IPS DF 19.7 (cell line): ENCODE measurements at places on chromosomes 5 and 9.

- DNase-seq = no peak
These were observed 93.4 kb downstream of the PIP5K1B start for GRCh38 chr9:68798423-68798822.

DNA sequence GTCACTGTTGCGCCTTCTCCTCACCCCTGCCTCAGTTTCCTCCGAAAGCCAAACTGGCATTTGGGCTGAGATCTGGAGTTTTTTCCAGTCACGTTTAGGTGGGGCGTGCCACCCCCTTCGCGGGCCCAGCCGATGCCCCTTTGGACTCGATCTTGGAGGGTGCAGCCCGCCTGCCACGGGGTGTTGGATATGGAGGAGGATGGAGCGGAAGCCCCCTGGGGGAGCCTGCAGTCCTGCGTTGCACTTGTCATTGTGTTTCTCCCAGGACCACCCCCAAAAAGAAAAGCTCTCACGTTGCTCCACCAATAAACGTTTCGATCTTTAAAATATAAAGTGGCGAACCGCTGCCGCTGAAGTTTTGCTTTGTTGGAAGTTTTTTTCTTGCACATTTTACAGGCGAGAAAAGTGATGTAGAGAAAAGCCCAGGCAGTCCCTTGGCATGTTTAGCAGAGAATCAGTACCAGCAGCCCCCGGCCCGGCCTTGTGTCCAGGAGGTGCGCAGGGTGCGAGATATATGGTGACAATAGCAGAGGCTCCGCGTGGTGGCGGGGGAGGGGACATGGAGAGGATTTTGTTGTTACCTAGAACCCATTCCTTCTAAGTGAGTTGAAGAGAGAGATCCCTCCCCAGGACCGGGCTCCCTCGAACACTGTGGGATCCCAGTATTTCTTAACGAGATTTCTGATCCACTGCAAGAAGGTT lies 681 bp downstream of the F2R start:
- DNase-seq = no peak

- DNase-seq = no peak
These were observed 112.5 kb downstream of the HMHB1 start for GRCh38 chr5:143924311-143924978.

DNA sequence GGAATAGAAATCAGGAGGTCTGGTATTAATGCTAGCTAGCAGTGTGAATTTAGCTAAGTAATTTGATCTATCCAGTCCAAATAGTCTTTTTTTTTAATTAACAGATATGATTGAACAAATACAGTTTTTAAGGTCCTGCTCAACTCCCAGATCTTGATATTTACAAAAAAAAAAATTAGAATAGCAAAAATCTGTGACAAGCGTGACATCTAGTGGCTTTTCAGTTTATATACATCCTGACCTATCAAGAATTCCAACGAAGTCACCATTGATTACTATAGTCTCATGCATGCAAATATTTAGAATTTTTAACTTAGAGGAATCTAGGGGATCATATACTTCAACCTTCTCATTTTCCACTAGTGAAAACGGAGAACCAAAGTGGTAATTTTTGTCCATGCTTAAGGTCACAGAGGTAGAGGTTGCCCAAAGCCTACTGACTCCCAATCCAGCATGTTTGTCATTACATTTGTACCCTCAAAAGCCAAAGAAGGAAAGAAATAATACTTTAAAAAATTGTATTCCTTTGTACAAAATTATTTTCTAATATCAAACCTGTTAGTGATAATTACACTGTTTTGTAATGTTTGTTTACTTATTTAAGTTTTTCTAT lies 17.6 kb upstream of the TARS1 start:
- DNase-seq = no peak

- no peak for DNase-seq
These were observed 5.5 kb downstream of the ADRB2 start for GRCh38 chr5:148831590-148832565.

- DNase-seq = no peak
These were observed 10.0 kb downstream of the ENC1 start for GRCh38 chr5:74630453-74631066.

DNA sequence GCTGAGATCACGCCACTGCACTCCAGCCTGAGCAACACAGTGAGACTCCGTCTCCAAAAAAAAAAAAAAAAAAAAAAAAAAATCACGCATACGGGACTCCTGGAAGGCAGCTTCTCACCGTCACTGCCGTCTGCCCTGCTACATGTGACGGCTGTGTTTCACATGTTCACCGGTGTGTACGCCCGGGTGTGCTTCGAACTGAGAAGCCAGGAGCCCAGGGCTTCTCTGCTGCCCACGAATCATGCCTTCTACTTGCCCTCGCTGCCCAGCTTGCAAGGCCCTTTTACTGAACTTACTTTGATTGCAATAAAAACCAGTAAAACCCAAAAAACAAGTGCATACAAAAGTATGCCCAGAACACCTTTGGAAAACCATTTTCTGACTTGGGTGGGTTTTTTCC lies 5.8 kb upstream of the NKD2 start:
- no peak for DNase-seq
